DND-41 (cell line): ENCODE measurements at places on chromosomes 1 and 21.

DNA sequence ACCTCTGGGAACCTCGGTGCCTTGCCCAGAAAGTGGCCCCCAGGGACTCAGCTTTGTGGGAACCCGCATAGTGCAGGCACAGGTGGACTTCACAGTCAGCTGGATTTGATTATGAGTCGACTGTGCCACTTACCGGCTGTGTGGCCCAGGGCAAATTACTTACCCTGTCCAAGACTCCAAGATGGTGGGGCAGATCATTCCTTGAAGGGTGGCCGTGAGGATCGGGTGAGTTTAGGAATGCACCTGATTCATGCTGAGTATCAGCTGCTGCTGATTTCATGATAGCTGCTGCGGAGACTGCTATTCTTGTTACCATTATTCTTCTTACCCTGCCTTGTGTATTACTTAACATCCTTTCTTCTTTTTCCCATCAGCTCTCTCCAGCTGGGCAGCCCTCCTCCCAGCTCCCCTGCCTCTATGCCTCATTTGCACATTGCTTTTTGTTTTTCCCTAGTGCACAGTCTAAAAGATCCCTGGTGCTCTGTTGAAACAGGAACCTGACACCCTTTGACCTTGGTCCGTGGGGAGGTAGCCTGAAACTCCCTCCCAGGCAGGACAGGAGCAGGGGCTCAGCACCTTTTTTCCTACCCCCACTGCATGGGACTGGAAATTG is 40.5 kb upstream of the FHAD1 start:
- no peaks in the 10 kb centered on the region for H3K4me1 ChIP-seq
- H3K36me3 ChIP-seq = no peaks in the 10 kb centered on the region
- no peak for DNase-seq

DNA sequence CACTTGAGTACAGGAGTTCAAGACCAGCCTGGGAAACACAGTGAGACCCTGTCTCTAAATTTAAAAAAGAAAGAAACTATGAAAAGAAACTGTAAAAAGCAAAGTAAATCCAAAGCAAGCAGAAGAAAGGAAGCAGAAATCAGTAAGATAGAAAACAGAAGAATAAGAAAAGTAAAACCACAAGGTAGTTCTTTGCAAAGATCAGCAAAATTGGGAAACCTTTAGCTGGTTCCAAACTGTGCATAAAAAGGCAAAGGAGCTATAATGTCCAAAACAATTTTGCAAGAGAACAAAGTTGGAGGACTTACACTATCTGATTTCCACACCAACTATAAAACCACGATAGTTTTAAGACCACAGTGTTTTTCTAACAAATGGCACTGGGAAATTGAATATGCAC is 218.8 kb downstream of the RPS6KC1 start:
- no peaks in the 10 kb centered on the region for H3K4me1 ChIP-seq
- H3K36me3 ChIP-seq = peaks cover 3% of the 10 kb centered on the region; the same call in 1 of the 2 replicates
- H3K27me3 ChIP-seq = no peaks in the 10 kb centered on the region
- H3K27ac ChIP-seq = no peak overlapping the region
- H3K4me3 ChIP-seq = no peak overlapping the region
- DNase-seq = no peak

GRCh38 chr21:17829472-17829871 is 10.3 kb upstream of the C21orf91 start:
- no peaks in the 10 kb centered on the region for H3K4me1 ChIP-seq
- no peak overlapping the region for H3K27ac ChIP-seq
- H3K36me3 ChIP-seq = no peaks in the 10 kb centered on the region
- no peak for DNase-seq
- H3K4me3 ChIP-seq = no peak overlapping the region

GRCh38 chr21:33859373-33860102 is 56.1 kb downstream of the ATP5PO start:
- no peak overlapping the region for H3K27ac ChIP-seq
- DNase-seq = no peak
- H3K27me3 ChIP-seq = no peaks in the 10 kb centered on the region
- H3K4me1 ChIP-seq = no peaks in the 10 kb centered on the region
- no peaks in the 10 kb centered on the region for H3K36me3 ChIP-seq
- no peak overlapping the region for H3K4me3 ChIP-seq

GRCh38 chr21:16179773-16180172 is 450.0 kb downstream of the USP25 start:
- DNase-seq = no peak
- H3K4me3 ChIP-seq = no peak overlapping the region
- no peaks in the 10 kb centered on the region for H3K27me3 ChIP-seq

DNA sequence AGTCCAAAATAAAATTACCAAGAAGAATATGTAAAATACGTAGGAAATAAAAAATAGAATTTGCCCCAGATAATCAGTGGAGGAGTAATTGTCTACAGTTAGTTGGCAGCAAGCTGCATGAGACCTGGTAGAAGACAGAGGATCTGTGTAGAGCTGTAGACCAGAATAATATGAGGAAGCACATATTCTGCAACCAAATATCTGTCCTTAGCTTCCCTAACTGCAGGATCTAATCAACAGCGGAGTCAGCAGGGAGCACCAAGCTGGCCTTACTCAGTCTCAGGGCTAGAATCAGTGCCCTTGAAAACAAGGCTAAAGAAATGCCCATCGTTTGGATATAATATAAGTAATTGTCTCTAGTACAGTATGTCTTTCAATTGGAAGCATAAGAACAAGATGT is 6.1 kb upstream of the GCSAML start:
- no peak overlapping the region for H3K27ac ChIP-seq
- no peak for DNase-seq
- no peak overlapping the region for H3K4me3 ChIP-seq
- peaks cover 3% of the 10 kb centered on the region for H3K27me3 ChIP-seq

DNA sequence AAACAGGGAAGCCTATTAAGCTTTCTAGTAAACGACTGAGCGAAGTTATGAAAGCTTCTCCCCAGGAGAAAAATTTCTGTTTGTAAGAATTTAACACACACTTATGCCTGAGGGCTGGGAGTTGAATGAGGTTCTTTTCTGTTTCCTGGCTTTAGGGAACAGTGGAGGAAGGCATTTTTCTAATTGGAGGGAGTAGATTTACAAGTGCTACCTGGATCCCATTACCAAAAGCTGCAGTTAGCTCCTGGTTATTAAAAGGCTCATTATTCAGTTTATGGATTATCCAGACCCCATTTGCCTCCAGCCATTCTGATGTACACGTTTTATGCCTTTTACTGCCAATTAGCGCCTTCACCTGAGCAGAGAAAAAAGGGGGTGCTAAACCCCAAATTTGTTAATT is 7.5 kb downstream of the ST6GALNAC3 start:
- DNase-seq = no peak
- no peak overlapping the region for H3K27ac ChIP-seq
- H3K4me3 ChIP-seq = no peak overlapping the region
- H3K4me1 ChIP-seq = no peaks in the 10 kb centered on the region
- no peaks in the 10 kb centered on the region for H3K36me3 ChIP-seq
- H3K27me3 ChIP-seq = no peaks in the 10 kb centered on the region

- DNase-seq = no peak
- no peaks in the 10 kb centered on the region for H3K36me3 ChIP-seq
- H3K4me3 ChIP-seq = no peak overlapping the region
- no peaks in the 10 kb centered on the region for H3K27me3 ChIP-seq
- no peak overlapping the region for H3K27ac ChIP-seq
Observed at GRCh38 chr1:78730054-78730453, 80.4 kb downstream of the IFI44 start.

- no peaks in the 10 kb centered on the region for H3K27me3 ChIP-seq
- H3K4me3 ChIP-seq = no peak overlapping the region
- H3K27ac ChIP-seq = no peak overlapping the region
- H3K36me3 ChIP-seq = peaks cover 39% of the 10 kb centered on the region
- DNase-seq = no peak
Observed at GRCh38 chr1:42403880-42404400, 23.3 kb downstream of the RIMKLA start.

DNA sequence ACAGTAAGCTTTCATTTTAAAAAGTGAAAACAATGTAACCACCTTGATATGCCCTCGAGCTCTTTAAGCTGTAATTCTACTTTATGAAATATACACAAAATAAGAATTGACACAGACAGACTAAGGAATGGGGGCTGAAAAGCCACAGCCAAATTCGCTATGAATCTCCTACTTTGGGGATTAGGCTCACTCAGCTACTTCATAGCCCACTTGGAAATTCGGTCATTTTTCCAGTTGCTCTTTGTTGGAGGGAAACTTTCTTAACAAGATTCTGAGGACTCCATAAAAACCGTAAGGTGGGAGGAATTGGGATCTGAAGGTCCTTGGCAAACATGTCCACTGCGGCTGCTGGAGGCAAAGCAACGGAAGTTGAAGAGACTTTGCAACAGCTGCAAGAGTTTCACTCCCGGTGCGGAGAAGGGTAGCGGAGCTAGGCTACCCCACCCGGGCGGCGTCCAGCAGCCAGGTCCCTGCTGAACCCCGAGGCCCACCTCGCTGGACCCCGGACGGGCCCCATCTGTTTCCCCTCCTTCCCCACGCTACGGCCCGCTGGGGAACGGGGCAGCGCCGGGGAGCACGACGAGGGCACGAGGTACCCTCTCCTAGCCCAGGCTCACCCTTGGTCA is 634 bp downstream of the MYCBP start:
- peaks cover 28% of the 10 kb centered on the region for H3K4me1 ChIP-seq
- peak overlapping the region; percentile 73 for H3K27ac ChIP-seq
- H3K36me3 ChIP-seq = peaks cover 8% of the 10 kb centered on the region
- peak; percentile 53 for DNase-seq
- no peaks in the 10 kb centered on the region for H3K27me3 ChIP-seq

GRCh38 chr1:47405697-47406096 is 10.4 kb upstream of the FOXE3 start:
- DNase-seq = no peak
- no peaks in the 10 kb centered on the region for H3K27me3 ChIP-seq
- no peaks in the 10 kb centered on the region for H3K4me1 ChIP-seq
- no peaks in the 10 kb centered on the region for H3K36me3 ChIP-seq

DNA sequence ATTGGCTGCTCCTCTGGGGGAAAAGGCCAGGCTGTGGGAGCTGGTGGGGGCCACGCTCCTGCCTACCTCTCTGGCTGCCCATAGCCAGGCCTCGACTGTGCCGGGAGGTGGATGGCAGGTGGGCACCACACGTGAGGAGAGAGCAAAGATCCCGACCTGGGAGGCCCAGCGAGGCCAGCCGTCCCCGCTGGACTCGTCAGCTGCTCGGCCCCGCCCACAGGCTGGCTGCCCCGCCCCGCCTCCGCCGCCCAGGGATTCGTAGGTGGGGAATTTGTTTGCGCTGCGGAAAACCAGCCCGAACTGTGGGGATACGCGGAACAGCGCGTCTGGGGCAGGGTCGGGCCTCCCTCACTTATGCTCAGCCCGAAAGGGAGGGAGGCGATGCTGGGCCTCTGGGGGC is 31.7 kb downstream of the TP73 start:
- H3K4me1 ChIP-seq = no peaks in the 10 kb centered on the region
- no peaks in the 10 kb centered on the region for H3K27me3 ChIP-seq
- no peak for DNase-seq
- H3K36me3 ChIP-seq = peaks cover 32% of the 10 kb centered on the region
- H3K4me3 ChIP-seq = no peak overlapping the region

DNA sequence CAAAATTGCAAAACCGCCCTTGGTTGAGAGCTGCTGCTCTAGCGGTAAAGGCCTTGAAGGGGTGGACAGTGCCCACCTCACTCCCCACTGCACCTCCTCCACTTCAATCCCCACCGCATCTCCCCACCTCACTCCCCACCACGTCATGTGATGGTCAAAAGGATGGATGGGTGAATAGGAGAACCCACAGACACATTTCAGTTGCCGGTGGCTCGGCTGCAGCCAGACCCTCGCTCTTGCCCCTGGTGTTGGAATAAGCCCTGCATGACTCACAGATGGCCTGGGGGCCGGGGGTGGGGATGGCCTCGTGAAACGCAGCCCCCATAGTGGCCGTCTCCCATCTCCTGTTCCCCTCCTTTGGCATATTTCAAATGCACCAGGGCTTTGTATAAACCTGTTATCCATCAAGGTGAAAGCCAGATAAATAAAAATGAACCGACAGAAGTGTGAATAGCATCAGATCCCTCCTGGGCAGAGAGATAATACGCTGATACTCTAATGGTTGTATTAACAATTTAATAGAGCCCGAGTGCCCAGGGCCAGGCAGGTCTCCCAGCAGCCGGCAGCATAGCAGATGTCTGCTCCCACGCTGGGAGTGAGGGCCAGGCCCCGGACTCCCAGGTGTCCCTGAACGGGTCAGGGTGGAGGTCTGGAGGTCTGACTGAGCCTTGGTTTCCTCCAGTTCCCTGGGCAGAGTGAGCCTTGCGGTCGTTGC is 300.3 kb downstream of the NPHP4 start:
- no peak overlapping the region for H3K27ac ChIP-seq
- H3K4me3 ChIP-seq = no peak overlapping the region
- DNase-seq = no peak
- no peaks in the 10 kb centered on the region for H3K4me1 ChIP-seq

- DNase-seq = no peak
- no peaks in the 10 kb centered on the region for H3K36me3 ChIP-seq
- no peaks in the 10 kb centered on the region for H3K4me1 ChIP-seq
- H3K4me3 ChIP-seq = no peak overlapping the region
Observed at GRCh38 chr1:14662116-14662515, 63.6 kb downstream of the KAZN start.

DNA sequence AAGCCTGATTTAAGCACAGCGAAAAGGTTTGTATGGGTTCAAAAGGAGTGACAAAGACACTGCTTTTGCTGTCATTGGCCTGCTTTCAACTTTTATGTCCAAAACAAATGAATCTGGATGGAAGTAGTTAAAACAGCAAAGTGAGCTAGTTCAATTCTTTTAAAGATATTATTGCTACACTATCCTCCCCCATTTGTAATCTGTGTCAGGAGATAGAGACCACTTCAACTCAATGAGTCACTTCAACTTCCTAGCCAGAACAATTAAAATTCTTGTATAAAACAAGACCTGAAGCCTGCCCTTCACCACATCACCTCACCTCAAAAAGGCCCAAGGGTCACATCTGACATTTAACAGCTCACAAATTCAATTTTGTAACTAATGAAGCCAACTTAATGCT is 364.1 kb upstream of the LYPLAL1 start:
- no peak overlapping the region for H3K4me3 ChIP-seq
- no peaks in the 10 kb centered on the region for H3K27me3 ChIP-seq
- H3K36me3 ChIP-seq = no peaks in the 10 kb centered on the region

GRCh38 chr1:183310753-183311479 is 107.3 kb downstream of the NMNAT2 start:
- peaks cover 5% of the 10 kb centered on the region for H3K27me3 ChIP-seq
- H3K36me3 ChIP-seq = no peaks in the 10 kb centered on the region
- no peaks in the 10 kb centered on the region for H3K4me1 ChIP-seq
- no peak for DNase-seq
- no peak overlapping the region for H3K4me3 ChIP-seq

- peaks cover 47% of the 10 kb centered on the region for H3K4me1 ChIP-seq
- peaks cover 75% of the 10 kb centered on the region for H3K36me3 ChIP-seq
- DNase-seq = peak; percentile 35
- peak overlapping the region; percentile 77 for H3K27ac ChIP-seq
- H3K27me3 ChIP-seq = no peaks in the 10 kb centered on the region
- H3K4me3 ChIP-seq = peak overlapping the region; percentile 79
Observed at GRCh38 chr1:28509705-28510272, 3.9 kb downstream of the RCC1 start.

GRCh38 chr1:66291531-66291864 is 242.5 kb upstream of the SGIP1 start:
- H3K4me3 ChIP-seq = no peak overlapping the region
- H3K36me3 ChIP-seq = no peaks in the 10 kb centered on the region
- no peak for DNase-seq
- H3K4me1 ChIP-seq = no peaks in the 10 kb centered on the region
- H3K27ac ChIP-seq = no peak overlapping the region
